Choroid plexus epithelial cell (primary cell): ENCODE measurements at places on chromosomes 5 and 9.
A peak's percentile ranks its signal among the peaks of the same experiment; 100 is the strongest.

DNA sequence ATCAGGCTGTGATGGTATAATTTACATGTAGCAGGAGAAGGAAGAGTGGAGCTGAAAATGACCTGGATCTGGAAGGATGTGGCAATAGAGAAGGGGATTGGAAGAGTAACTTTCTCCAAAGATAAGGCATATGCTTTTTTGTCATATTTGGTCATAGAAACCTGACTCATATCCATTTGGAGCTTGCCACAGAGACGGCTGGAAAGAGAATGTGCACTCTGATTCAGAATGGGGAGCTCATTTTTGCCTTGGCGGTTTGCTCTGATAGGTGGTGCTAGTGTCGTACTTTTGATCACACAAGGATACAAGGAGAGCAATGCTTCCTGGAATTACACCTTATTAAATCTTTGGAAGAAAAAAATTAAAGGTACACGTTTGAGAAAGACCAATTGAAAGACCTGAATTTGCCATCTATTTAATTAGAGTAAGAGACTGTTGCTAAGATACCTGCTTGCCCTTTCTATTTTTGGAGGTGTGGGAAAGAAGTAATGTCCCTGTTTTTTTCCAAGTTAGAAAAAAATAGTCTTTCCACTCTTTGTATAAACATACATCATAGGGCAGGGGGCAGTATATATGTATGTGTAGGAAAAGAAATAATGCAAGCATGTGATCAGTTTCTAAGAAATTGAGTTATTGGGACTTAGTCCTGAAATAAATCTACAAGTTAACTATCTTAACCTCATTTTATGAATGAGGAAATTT is 5.4 kb downstream of the LSM11 start:
- peak; percentile 89 for DNase-seq

DNA sequence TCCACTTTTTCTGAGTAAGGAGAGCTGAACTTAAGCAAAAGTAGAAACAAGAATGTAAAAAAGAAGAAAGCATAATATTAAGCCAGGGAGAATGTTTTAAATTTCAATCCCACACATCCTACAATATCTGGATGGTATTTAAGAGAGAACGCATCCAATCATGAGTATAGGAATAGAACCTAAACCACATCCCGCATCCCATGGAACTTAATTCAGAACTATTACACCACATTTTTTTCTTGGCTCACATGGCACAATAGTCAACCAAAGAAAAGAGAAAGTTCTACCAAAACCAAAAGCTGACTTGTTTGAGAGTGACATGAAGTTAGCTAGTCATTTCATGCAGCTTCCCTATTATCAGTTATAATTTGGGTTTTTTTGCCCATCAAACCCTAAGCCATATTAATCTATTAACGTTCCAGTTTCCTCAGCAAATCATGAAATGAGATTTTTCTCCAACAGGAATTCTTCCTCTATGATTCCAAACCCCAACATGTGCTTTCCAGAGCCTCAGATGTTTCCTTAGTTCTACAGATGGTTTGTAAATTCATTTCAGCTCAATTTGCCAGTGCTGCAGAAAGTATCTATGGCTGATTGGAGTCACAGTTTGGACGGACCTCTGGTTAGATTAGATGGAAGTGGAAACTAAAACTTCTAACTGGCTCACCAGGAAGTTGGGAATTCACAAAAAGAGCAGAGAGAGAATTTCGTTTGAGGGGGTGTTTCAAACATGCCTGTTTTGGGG is 22.5 kb downstream of the ADAMTSL1 start:
- no peak for DNase-seq

DNA sequence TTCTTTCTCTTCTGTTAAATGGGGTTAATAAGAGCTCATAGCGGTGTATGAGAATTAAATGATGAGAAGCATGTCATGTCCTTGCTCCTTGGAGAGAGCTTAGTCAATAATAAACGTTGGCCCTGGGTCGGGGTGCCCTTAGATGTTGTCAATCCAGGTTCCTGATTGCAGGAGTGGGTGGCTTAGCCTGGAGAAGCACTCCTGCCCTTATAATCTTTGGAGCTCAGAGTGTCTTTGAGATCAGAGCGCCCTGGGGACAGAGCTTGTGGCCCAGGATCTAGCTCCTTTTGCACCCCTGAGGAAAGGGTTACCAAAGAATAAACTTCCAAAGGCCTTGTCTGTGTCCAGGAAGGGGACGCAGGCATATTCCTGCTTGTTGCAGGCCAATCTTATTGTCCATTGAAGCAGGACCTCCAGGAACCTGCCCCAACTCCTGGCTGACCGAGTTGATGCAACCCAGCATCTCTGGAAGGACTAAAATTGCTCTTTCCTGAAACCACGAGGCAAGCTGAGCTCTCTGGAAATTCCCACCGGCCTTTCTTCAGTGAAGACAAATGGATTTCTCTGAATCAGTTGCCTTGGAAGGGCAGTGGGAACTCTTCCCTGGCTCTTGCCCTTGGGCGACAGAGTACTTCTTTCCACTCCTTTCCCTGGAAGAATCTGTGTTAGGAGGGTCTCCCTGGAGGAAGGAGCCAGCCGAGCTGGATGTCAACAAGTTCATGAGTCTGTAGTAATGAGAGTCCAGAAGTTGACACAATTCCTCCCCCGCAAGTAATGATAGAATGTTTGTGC is 6.4 kb upstream of the AMBP start:
- DNase-seq, result no peak

GRCh38 chr5:180118391-180118791 is 46.8 kb upstream of the RNF130 start:
- DNase-seq, result no peak

- no peak for DNase-seq
Measured at GRCh38 chr9:134491196-134491835, 150.3 kb upstream of the COL5A1 start.

GRCh38 chr5:2003206-2003605 is 120.5 kb upstream of the IRX4 start:
- no peak for DNase-seq

GRCh38 chr5:52995095-52995494 is 5.9 kb downstream of the ITGA2 start:
- DNase-seq, result peak; percentile 24

GRCh38 chr5:11555171-11555570 is 349.1 kb downstream of the CTNND2 start:
- no peak for DNase-seq

- no peak for DNase-seq
Measured at GRCh38 chr5:72641164-72641563, 134.0 kb upstream of the ZNF366 start.

DNA sequence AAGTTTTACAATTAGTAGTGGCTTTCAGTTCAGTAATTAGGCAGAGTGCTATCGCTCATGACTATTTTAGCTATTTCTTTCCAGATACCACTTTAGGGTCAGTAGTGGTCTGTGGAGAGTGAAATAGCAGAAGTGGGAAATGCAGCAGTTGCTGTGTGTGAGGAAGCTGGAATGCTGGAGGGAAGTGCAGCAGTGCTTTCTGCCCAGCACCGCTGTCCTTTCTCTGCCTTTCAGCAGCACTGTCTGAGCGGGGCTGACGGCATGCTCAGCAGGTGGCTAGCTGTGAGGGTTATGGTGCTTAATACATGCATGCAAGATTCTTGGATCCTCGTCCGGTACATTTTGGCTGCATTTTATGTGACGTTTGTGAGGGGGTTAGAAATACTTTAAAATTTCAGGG is 213.9 kb downstream of the PBX3 start:
- peak; percentile 47 for DNase-seq

- peak; percentile 57 for DNase-seq
Measured at GRCh38 chr5:173304591-173304988, 23.6 kb downstream of the STC2 start.

- no peak for DNase-seq
Measured at GRCh38 chr9:86061972-86062739, 37.2 kb downstream of the GOLM1 start.

- DNase-seq, result peak; percentile 47
Measured at GRCh38 chr9:134474055-134474370, 147.8 kb downstream of the RXRA start.

DNA sequence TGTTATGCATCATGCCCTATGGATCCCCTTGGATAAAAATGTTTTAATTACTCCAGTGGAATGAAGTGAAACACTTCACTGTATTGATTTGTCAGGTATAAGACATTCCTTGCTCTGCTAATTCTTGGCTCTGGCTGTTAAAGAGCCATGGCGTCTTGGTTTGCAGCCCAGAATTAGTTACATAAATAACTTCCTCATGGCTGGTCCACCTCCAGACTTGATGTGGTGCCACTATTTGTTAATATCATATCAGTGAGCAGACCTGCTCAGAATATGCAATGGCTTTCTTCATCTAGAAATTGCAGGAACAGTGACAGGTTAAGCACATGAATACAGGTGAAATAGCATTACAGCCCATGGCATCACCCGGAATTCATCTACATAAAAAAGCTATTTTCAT is 446.9 kb upstream of the GRIN3A start:
- DNase-seq, result no peak

DNA sequence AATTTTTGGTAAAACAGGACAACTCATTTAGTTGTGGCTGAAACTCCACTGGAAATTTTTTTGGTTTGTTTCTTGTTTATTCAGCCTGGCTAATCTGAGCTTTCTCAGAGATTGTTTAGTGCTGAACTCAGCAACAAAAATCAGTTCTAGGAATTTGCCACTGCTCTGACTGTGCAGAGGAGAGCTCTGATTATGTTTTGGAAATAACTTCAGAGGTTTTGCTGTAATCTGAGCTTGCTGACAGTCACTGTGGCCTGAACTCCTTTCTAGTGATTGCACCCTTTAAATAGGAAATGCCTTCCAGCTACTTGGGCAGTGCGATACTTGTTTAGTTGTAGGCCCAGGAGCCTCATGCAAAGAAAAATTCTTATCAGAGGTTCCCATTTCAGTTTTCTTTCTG is 60.2 kb downstream of the OSTF1 start:
- peak; percentile 97 for DNase-seq

DNA sequence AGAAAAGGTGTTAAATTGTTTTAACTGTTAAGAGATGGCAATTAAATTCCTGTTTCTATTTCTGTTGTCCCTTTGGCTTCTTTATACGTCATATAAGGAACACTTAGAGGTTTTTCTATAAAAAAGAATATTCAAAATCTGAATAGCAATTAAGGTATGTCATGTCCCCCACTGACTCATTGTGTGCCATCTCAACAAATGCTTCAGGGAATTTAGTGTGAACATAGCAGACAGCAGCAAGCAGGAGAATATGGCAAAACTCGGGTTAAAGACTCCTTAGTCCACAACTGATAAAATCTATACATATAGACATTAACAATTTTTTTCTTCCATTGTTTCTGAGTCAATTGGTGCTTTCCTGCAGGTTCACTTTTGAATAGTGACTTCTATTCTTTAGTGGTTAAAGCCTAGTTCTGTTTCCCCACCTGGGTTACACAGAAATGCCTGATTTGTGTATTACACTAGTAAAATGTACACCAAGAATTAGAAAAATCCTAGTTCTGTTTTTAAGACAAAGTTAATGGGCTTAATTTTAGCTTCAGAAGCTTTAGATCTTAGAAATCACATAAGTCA is 17.9 kb upstream of the RPS23 start:
- DNase-seq, result no peak

DNA sequence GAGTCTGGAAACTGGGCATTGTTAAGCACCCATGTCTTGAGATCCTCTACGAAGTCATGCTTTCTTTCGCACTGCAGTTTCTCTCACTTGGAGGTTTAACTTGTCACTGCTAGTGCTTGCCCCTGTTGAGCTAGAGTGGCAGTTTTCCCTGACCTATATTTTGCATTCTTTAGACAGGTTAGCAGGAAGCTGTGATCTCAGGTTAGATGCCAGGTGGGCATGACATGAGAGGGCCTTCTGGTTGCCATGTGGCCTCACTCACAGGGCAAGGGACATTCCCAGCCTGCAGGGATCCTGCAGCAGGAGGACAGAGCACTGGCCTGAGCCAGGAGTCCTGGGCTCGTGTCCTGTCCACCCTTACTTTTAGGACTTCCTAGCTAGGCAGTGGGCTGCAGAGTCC is 28.6 kb downstream of the SLC36A1 start:
- no peak for DNase-seq

DNA sequence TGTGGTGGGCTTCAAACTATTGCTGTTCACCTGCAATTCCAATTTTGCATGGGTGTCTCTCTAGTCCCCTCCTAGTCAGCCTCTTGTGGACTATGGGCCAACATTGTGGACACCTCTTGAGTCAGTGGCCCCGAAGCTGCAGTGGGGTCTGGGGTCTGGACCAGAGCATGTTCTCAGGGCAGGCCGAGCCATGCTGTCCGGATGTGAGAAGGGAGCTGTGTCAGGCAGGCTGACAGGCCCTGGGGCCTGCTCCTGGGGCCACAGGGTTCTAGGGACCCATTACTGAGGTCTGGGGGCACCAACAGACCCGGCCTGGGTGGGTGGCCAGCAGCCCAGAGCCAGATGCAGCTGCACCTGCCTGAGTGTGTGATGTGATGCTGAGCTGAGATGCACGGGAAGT is 16.5 kb upstream of the IRX4 start:
- DNase-seq, result no peak

DNA sequence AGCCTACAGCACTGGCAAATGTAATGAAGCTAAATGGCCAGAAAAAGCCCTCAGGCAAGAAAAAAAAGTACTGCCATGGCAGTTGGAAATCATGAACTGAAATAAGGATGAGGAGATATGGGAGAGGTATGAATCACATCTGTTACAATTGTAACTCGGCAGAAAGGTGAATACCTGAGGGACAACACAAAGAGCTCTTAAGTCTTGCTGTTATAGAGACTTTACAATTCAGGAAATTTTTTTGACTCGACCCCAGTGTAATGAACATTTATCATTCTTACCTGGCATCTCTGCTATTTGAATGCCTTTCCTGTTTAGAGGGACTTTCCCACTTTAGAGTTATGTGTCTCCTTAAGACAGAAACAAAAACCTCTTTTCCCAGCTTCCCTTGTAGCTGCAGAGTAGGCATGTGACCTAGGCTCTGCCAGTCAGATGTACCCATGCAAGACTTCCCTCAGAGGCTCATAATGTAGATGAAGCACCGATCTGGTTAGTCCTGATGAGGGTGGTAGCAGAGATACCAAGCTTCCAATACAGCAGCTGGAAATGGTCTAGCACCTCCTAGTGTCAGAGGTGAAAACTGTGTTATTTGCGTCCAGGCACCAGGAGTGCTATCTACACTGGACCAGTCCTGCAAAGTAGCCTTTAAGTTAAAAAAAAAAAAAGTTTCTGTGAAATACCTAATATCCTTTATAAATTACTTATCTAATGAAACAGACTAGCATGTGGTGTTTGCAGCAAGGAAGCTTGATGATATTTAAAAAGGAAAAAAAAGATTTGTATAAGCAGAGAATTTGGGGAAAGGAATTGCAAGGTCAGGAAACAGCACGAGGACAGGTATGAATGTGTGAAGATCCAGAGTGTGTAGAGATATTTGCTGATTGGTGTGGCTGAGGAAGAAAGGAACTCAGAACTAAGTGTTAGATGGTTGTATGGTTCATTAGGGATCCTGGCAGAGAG is 146.9 kb upstream of the SLC1A3 start:
- no peak for DNase-seq
